NCI-H2081 (cell line): ENCODE measurements at places on chromosomes 7 and 10.

DNA sequence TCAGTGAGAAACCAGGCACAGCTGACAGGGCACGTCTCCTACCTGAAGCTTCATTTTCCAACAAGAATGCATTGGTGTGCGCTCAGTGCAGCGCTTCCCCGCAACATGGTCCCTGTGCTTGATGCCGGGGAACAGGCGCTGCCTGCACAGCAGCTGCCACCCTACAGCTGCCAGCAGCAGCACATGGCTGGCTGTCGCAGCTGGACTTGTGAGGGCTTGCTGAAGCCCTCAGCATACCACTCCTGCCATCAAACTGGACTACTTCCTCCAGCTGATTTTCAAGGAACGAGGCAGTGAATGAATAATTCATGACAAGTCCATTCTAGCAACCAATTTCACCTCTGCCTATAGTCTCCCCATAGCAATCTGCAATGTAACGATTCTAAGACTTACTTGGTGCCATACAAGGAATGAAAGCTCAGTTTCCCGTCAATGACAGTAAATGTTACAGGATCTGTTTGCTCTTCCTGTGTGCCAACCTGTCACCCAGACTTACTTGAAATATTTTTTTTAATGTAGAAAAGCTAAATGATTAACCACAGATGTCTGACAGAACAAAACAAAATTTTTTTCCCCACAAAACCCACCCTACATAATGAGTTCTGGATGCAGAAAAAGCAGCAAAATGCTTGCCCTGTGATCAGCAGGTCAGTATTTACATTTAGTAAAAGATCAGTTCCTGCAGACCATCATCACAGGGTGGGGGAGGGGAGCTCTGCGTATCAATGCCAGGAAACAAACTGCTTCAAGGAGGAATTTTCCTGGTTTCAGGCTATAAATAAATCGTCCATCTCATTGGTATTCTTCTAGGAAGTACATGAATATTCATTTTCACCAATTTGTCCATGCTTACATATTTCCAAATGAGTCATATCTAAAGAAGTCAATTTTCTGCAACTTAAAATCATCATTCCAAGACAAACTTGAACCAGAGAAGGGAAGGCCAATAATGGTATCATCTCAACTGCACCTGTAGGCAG is 140.6 kb downstream of the ALOX5 start:
- DNase-seq: peak; percentile 2

GRCh38 chr10:106832846-106833245 is 331.7 kb downstream of the SORCS1 start:
- no peak for DNase-seq

DNA sequence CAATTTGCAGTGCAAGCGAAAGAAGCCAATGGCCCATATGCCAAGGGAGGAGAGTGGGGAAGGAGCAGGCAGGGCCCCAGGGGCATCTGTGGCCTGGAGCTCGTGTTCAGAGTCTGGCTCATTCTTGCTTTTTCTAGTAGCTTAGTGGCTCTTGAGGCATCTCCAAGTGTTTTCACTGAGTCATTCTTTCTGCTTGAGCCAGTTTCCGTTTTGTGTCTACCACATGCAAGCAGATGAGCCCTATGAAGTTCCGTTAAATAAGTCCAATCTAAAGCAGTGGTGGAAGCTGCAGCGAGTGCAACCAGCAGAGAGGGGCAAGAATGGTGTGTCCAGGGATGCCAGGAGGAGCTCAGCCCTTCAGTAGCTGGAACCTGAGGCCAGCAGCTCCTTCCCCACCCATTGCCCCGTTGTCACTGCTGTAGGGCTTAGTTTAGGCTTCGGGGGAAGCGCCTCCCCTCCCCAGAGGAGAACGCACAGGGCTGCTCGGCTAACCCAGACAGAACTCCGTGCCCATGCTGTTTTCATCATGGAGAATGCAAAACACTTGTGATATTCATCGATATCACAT is 57.4 kb upstream of the EBF3 start:
- no peak for DNase-seq

- DNase-seq: no peak
Measured at GRCh38 chr7:121393005-121393366, 3.1 kb downstream of the FAM3C start.

DNA sequence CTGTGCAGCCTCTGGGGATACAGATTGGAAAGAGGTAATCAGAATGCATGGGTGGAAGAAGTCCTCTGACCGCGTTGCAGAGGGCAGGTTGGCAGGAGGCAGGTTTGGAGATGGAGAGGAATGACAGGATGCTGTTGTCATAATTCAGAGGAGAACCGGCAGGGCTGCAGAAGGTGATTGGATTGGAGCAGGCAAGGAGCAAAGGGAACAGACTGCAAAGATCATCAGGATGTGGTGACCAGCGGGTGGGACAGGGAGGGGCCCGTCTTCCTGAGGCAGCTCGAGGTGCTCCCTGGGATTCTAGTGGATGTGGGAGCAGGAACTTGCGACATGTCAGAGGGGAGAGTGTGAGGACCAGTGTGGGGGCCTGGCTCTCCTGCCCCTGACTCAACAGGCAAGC is 78.5 kb upstream of the PPIF start:
- no peak for DNase-seq
